ENCODE measurements at places on chromosomes 12 and 14.

DNA sequence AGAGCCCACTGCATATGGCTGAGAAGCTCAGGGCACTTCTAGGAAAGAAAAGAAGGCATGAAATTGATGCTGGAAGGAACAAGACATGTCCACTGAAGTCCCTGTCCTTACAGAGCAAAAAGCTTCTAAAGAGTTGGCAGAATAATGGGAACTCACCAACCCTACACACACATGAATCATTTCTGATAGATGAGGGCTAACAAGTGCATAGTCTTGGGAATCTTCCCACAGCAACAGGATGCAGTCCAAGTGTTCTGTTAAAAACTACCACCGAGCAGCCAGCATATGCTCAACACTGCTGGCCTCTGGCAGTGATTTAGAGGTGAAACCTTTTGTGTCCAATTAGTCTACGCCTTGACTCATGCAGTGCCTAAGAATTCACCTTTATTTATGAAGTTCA lies 44.8 kb downstream of the RHOJ start:
- DNase-seq: peak; percentile 31

GRCh38 chr14:95707327-95707726 lies 6.6 kb downstream of the TCL1A start:
- no peak for DNase-seq

DNA sequence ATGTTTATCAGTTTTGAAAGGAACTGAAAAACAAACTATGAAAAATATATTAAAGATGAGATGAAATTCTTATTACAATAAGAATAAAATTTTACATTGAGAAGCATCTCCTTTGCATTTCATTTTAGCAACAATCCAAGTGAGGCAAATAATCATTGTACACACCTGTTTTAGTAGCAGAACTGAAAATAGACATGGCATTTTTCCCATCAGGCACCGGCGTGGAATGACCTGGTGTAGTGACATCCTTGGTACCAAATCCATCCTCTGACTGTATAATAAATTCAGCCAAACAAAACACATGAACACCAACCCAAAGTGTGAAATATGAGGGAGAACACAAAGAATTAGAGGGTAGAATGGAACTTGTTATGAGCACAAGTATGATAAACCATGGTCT lies 271.4 kb downstream of the MED13L start:
- DNase-seq: no peak

DNA sequence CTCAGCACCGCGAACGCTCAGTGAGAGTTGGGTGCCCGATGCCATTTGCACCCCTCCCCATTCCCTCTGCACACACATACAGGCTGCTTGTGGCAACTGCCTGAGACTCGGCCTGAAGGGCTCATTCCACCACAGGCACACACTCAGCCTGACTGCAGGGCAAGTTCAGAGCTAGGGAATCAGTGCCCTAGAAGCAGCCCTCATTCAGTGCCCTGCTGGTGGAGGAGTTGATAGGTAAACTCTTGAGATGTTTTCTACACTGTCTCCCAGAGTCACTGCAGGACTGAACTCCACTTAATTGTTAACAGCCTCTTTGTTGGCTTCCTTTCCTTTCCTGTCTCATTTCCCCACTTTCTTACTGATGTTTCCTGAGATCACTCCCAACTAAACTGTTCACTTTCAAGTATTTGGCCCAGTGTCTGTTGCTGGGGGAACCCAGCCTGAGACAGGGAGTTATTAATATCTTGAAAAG lies 16.9 kb downstream of the PPP1R36 start:
- peak; percentile 26 for DNase-seq

GRCh38 chr12:38664661-38665269 lies 240.6 kb downstream of the CPNE8 start:
- DNase-seq: no peak
